ENCODE measurements at places on chromosomes 2 and 18. TPM values are rescaled to one million over a fixed set of nuclear protein-coding genes. Genes with fewer than 3 reads are reported as not detected.

GRCh38 chr18:32906506-32907310 lies 133.9 kb upstream of the KLHL14 start:
- H3K4me3 ChIP-seq: no peak overlapping the region
- H3K36me3 ChIP-seq: no peaks in the 10 kb centered on the region
- no peak for DNase-seq

DNA sequence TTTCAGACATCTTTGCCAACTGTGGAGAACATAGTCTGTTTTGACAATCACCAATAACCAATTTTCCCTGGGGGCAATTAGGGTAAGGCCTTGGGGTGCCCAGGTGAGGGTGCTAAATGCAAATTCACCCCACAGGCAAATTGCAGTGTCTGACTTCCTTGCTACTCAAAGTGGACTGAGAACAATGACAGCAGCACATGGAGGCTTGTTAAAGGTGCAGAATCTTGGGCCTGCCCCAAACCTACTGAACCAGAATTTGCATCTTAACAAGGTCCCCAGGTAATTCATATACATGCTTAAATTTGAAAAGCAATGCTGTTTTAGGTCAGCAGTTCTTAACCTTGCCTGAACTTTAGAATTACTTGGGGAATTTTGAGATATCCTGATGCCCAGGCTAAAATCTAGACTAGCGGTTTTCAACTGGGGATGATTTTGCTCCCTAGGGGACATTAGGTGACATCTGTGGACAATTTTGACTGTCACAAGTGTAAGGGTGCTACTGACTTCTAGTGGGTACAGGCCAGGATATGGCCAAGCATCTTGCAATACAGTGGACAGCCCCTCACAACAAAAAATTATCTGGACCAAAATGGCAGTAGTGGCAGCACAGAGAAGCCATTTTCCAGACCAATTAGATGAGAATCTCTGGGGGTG lies 80.2 kb upstream of the GCFC2 start:
- DNase-seq: no peak
- H3K4me1 ChIP-seq: peaks cover 5% of the 10 kb centered on the region
- no peaks in the 10 kb centered on the region for H3K36me3 ChIP-seq
- H3K4me3 ChIP-seq: no peak overlapping the region

DNA sequence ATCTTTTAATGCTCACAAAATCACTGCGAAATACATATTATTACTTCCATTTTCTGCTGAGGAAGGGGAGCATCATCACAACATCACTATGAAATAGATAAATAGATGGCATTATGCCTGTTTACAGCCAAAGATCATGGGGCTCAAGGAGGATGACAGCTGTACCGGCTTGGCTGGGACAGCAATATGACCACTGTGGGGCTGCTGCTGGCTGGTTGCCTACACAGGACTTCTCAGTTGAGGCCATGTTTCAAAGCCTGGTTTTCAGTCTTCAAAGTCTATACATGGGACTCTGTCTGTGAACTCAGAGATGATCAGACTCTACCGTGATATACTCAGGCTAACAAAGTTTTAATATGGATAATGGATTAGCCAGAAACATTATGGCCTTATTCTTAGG lies 58.7 kb downstream of the SPATS2L start:
- peaks cover 26% of the 10 kb centered on the region for H3K4me1 ChIP-seq
- no peak overlapping the region for H3K27ac ChIP-seq
- no peaks in the 10 kb centered on the region for H3K27me3 ChIP-seq
- H3K36me3 ChIP-seq: no peaks in the 10 kb centered on the region
- DNase-seq: no peak

The EPB41L3 gene
- total RNA-seq: 1.7 TPM

The RAB27B gene
- 0.43 TPM for total RNA-seq

GRCh38 chr2:229434187-229434586 lies 163.1 kb upstream of the PID1 start:
- no peaks in the 10 kb centered on the region for H3K36me3 ChIP-seq
- H3K27me3 ChIP-seq: no peaks in the 10 kb centered on the region
- no peak overlapping the region for H3K27ac ChIP-seq
- H3K4me3 ChIP-seq: no peak overlapping the region
- H3K4me1 ChIP-seq: no peaks in the 10 kb centered on the region

DNA sequence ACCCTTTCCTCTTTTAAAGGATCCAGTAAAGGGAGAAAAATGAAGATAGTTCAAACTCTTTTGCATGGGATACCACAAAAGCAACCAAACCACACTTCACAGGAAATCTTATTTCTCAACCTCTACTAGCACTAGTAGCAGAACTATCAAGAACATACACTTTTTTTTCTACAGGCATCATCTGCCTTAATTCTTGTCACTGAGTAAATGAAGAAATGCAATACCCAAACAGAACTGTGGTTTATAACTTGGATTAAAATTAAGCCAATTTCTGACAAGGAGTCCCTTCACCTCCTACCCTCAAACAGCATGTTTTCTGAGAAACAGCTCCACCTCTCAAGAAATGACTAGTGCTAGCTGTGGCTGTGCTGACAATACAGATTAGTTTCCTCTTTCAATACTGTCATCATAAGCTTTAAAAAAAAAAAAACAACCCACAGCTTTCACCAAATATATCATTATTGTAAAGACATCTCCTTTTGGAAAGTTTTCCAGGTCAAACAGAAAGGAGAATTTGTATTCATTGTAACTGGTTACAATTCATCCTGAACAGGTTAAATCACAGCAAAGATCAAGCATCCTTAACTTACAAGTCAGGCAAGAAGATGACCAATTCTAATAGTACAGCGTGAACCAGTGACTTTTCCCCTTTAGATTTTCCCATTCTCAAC lies 44.4 kb downstream of the PTPN2 start:
- no peak for DNase-seq
- H3K27me3 ChIP-seq: no peaks in the 10 kb centered on the region
- H3K27ac ChIP-seq: no peak overlapping the region

The SPDYA gene
- total RNA-seq: 0.37 TPM

The EPHA4 gene
- 300 TPM for total RNA-seq

- H3K36me3 ChIP-seq: no peaks in the 10 kb centered on the region
- no peak overlapping the region for H3K27ac ChIP-seq
- H3K27me3 ChIP-seq: no peaks in the 10 kb centered on the region
- DNase-seq: no peak
Measured at GRCh38 chr18:10304853-10305252, 149.6 kb upstream of the APCDD1 start.

GRCh38 chr2:216860426-216861137 lies 718 bp upstream of the TNP1 start:
- H3K27ac ChIP-seq: no peak overlapping the region
- H3K4me3 ChIP-seq: no peak overlapping the region
- DNase-seq: no peak

The TLX2 gene
- total RNA-seq: not detected

- H3K36me3 ChIP-seq: no peaks in the 10 kb centered on the region
- H3K4me1 ChIP-seq: peaks cover 29% of the 10 kb centered on the region
- no peaks in the 10 kb centered on the region for H3K27me3 ChIP-seq
- peak; percentile 54 for DNase-seq
- H3K4me3 ChIP-seq: peak overlapping the region; percentile 89
Measured at GRCh38 chr2:8684540-8684877, 2.7 kb downstream of the ID2 start.

All from neural progenitor cell (in vitro differentiated cells).